Endothelial cell of coronary artery (primary cell): ENCODE measurements at places on chromosomes 16 and 17. TPM values are rescaled to one million over a fixed set of nuclear protein-coding genes. Genes with fewer than 3 reads are reported as not detected.

METRNL gene
- total RNA-seq: 24.8 and 66.5 TPM in 2 replicates

CEP295NL gene
- total RNA-seq: 0.72 and 2.2 TPM in 2 replicates

SLC16A5 gene
- 5.8 and 8.1 TPM in 2 replicates for total RNA-seq

DNAH9 gene
- total RNA-seq: 0.09 TPM in 1 of 2 replicates, not detected in the other

TMEM204 gene
- 19.4 and 26.6 TPM in 2 replicates for total RNA-seq

FSCN2 gene
- 0.27 and 0.75 TPM in 2 replicates for total RNA-seq

LLGL2 gene
- 1.5 and 2.8 TPM in 2 replicates for total RNA-seq

SLX1A gene
- 39.4 and 46.1 TPM in 2 replicates for total RNA-seq

CCL8 gene
- not detected in 2 replicates for total RNA-seq

ODAD4 gene
- total RNA-seq: 0.18 and 0.28 TPM in 2 replicates

DHX8 gene
- total RNA-seq: 40.5 and 48.5 TPM in 2 replicates

FOXJ1 gene
- total RNA-seq: not detected in 2 replicates

RHOT1 gene
- total RNA-seq: 29.6 and 35.8 TPM in 2 replicates

ACSM2B gene
- under 0.01 TPM in 1 of 2 replicates, not detected in the other for total RNA-seq

TSPAN10 gene
- 0.18 and 0.19 TPM in 2 replicates for total RNA-seq

UBALD1 gene
- 3.9 and 4.9 TPM in 2 replicates for total RNA-seq

CPHXL gene
- total RNA-seq: not detected in 2 replicates

B9D1 gene
- 18.4 and 32.7 TPM in 2 replicates for total RNA-seq

KRT39 gene
- not detected in 2 replicates for total RNA-seq

BEAN1 gene
- total RNA-seq: not detected in 2 replicates

CRYBA1 gene
- total RNA-seq: not detected in 2 replicates

SYT17 gene
- total RNA-seq: 0.38 and 0.72 TPM in 2 replicates
